GM20000 (cell line): ENCODE measurements at places on chromosomes 4 and X.

DNA sequence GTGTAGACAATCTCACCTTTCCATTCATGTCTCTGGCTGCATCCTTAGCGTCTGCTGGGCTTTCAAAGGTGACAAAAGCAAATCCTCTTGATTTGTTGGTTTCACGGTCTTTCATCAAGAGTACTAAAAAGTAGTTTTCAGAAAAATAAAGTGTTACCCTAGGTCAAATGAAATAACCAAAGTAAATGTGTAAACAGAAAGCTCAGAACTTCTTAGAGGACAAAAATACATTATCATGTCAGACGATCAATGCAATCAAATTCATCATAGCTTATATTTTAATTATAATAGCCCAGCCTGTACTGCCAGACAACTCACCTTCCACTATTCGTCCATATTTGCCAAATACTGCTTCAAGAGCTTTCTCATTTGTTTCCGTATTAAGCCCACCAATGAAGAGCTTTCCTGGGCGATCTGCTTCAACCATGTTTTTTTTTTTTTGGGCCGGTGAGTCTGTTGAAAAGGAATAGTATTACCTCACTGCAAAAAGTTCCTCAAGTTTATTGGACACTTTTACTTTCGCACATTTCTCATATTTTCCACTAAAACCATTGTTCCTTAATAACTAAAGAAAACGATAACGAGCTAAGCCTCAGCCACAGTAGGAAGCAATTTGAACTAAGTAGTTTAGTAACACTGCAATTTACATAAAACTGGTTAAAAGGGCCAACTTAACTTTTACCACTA, 1.4 kb downstream of the RBMX start:
- DNase-seq = no peak

GRCh38 chrX:10259716-10260115, 102.9 kb downstream of the CLCN4 start:
- DNase-seq = no peak

DNA sequence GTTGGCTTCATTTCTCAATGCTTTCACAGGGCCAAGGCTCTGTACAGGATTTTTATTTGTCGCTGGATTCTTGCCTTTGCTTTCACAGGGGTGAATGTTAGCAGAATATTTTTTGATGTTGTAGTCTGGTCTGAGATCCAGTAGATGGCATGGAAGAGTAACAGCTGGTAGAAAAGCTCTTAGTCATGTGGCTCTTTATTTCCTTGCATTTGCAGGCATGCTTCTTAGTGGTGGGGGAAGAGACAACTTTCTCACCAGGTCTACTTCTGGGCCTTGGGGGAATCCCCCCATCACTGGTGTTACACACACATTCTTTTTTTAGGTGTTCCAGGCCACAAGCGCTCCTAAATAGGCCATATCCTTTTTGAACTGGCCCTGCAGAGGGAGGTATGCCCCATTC, 58.2 kb upstream of the DKK2 start:
- no peak for DNase-seq

DNA sequence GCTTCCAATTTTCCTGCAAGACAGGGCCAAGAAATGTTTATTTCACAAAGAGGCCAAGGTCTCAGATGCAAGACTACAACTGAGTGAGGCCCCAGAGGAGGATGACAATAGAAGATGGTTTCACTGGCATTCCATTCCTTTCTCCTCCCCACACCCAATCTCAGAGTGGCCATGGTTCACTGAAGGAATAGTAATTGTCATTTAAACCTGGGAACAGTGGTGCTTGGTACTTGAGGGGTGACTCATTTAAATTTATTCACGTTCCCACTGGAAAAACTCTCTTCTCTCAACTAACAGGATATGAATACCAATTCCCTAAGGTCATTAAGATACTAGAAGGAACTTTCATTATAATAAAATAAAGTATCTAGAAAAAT, 35.3 kb upstream of the CXCL8 start:
- no peak for DNase-seq

DNA sequence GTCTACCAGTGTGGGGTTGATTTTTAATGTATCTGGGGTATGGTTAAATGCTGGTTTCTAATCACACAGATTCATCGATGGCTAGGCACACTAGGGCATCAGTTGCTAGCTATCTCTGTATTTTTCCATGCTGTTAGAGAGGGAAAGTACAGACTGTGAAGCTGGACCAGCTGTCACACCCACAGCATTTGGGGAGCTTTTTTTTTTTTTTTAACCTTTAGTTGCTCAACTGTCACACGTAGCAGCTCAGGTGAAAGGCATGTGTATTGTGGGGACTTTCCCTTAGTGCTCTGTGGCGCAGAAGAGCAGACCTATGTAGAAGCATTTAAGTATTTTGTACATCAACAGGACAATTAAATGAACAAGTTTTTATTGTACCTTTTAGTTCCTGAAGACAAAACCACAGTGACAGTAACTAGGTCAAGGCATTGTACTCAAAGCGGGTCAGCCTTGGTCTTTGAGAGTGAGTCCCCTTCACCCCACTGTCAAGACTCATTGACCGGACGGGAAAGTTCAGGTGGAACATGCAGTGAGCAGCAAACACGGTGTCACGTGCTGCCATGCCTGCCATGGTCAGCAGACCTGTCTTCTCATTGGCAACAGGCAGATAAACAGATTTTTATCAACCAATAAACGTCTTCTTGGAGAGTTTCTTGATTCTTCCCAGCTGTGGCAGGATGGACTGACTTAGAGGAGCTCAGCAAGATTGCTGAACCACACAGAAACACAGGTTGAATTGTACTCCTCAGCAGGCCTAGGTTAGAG, 65.3 kb downstream of the CASP3 start:
- DNase-seq = peak; percentile 67

- DNase-seq = peak; percentile 20
Observed at GRCh38 chr4:15963001-15963451, at the start of gene FGFBP2. FGFBP2 (minus strand) TSS chr4:15963175; CDS start chr4:15963129, 46 bp downstream.

GRCh38 chrX:107684956-107685385, 56.7 kb downstream of the PRPS1 start:
- DNase-seq = peak; percentile 31
